ENCODE measurements at places on chromosomes 4 and X.

GRCh38 chrX:68831405-68832100 lies 2.7 kb downstream of the EFNB1 start:
- DNase-seq: no peak

DNA sequence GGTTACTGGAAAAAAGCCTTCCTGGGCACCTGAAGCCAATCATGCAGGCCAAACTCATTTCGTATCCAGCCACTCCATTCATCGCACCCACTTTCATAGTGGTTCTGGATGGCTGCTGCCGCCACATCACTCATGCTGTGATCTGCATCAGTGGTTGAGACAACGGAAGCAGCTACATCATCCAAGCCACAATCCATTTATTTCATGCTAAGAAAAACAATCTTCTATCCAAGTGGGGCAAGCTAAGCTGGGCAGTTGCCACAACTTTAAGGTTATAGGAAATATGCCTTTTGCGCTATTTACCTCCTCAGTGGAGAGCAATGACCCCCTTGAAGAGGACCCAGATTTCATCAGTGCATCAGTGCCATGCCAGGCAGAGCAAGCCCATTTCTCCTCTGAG lies 124.6 kb downstream of the GRIA3 start:
- DNase-seq: no peak

DNA sequence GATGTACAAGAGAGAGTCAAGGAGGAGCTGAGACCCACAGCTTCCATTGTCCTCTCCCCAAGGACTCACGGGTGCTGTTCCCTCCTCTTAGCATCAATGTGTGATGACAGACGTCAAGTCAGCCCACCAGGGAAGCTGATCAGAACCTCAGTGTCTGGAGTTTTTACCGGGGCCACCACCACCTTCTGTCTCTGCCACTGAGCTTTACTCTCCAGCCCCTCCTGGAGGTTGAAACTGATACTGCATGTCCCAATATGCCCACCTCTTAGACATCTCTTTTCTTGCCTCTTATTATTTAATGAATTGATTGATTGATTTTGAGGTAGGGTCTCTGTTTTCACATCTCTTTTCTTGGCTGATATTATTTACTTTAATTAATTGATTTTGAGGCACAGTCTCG lies 10.3 kb upstream of the AKAP17A start:
- DNase-seq: peak; percentile 54

- no peak for DNase-seq
Measured at GRCh38 chrX:155070663-155070974, 317 bp downstream of the CMC4 start.

GRCh38 chrX:154366666-154367055 lies 7.8 kb downstream of the FLNA start:
- no peak for DNase-seq
